LNCaP clone FGC (cell line): ENCODE measurements at places on chromosomes 11 and 22.

DNA sequence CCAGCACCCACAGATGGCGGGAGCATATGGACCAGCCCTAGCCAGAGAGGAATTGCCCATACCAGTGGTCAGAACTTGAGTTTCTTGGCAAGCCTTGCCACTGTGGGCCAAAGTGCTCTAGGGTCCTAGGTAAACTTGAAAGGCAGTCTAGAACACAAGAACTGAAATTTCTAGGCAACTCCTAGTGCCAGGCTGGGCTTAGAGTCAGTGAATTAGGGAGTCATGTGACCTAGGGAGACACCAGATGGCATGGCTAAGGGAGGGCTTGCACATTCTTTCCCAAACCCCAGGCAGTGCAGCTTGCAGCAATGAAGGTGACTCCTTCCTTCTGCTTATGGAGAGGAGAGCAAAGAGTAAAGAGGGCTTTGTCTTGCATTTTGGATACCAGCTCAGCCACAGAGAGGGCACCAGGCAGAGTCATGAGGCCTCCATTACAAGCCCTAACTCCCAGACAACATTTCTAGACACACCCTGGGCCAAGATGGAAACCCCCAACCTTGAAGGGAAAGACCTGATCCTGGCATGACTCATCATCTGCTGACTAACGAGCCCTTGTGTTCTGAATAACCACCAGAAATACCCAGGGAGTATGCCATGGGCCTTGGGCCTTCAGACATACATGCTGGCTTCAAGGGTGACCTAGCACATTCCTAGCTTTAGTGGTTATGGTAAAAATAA is 19.2 kb upstream of the OR56A3 start:
- no peak for DNase-seq

- DNase-seq: no peak
Measured at GRCh38 chr11:31598454-31598853, 88.9 kb downstream of the ELP4 start.

DNA sequence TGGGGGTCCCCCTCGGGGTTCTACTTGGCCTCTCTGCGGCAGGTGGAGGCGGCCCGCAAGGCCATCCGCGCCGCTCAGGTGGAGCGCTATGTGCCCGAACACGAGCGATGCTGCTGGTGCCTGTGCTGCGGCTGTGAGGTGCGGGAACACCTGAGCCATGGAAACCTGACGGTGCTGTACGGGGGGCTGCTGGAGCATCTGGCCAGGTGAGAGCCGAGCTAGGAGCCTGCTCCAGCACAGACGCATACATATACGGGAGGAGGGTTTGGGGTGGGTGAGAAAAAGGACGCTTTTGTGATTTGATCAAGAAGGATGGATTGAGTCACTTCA is 415 bp downstream of the CENATAC start:
- DNase-seq: no peak

- DNase-seq: no peak
Measured at GRCh38 chr11:1746511-1746931, 3.9 kb downstream of the IFITM10 start.

- DNase-seq: peak; percentile 6
Measured at GRCh38 chr11:61776561-61777075, 15.8 kb downstream of the TMEM258 start.

DNA sequence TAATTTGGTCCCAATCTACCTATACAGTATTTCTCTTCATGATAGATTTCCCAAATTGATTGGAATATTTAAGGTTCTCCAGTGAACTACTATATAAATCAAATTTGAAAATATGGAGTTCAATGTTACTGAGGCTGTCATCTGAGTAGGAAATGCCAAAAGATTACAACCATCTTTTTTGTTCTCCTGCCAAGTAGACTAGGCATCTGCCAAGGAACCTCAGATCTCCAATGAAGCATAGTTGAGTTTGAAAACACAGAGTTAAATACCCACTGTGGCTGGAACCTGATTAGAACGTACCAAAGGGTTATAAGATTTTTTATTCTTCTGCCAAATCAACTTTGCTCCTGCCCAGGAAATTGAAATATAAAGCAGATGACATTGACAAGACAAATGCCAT is 330.9 kb downstream of the CNTN5 start:
- DNase-seq: no peak

- no peak for DNase-seq
Measured at GRCh38 chr22:38802671-38803121, 8.8 kb upstream of the DNAL4 start.
